ENCODE measurements at places on chromosomes 7 and 10.

- no peak for DNase-seq
These were observed 93.8 kb upstream of the FAM13C start for GRCh38 chr10:59456199-59456598.

DNA sequence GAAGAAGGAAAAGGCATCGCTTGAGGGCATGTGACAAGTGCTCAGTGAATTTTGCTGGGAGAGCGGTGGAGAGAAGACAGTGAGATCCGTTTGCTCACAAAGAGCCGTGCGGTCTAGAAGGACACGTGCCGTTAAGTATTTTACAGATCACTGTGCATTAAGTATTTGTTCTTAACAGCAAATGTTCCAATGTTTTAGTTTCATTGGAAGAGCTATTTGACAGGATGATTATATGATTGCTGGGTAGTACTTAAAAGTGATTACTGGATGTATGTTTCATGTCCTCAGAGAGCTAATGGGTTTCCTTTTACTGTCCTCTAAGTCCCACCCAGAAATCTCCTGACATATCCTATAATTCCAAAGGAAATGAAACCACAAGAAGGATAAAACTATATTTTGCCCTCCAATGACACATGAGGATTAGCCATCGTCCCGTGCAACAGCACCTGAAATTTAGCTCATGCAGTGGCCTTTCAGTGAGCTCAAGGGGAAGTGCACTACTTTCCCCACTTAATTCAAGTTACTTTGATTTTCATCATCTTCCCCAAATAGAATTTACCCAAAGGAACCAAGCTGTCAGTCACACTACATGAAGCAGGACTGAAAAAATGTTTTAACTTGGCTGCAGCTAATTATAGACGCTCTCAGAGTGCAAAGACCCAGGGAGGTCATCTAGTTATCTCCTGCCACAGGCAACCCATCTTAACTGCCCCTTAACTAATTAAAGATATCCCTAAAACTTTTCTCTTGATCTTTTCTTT lies 80.3 kb downstream of the KLF6 start:
- no peak for DNase-seq

- no peak for DNase-seq
These were observed 92.2 kb upstream of the RHEB start for GRCh38 chr7:151611878-151612277.

GRCh38 chr7:71630516-71630915 lies 498.6 kb downstream of the GALNT17 start:
- DNase-seq = no peak

- DNase-seq = no peak
These were observed 1652.7 kb upstream of the LRRTM3 start for GRCh38 chr10:65273115-65273514.

- DNase-seq = peak; percentile 100
These were observed 980 bp downstream of the ADAMTS14 start for GRCh38 chr10:70673043-70673928.

DNA sequence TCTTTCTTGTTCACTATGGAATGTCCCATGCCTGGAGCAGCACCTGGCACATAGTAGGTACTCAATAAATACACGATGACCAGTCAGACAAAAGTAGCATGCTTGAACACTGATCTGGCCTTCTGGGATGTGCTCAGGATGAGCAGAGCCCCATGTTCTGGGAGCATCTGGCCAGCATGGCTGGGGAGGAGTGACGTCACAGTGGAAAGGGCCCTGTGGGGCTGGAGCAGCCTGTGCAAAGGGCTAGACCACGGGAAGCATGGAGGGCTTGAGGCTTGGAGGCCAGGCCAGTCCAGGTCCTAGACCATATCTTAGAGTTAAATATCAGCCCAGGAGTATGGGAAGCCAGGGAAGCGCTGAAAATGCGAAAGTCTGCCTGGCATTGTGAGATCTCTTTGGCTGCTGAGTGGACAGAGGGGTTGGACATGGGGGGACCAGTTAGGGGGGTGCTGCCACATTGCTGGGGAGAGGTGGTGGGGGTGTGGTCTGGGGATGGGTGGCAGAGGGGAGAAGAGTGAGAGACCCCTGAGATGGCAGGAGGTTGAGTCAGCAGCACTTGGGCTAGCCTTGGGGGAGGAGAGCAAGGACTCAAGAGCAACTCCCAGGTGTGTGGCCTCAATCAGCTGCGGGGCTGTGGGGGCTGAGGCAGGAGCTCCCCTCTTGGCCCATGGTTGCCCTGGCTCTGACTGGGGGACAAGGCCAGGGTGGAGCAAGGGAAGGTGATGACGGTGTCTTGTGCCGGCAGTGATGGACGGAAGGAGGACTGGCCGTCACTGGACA lies 34.9 kb downstream of the ZCCHC24 start:
- DNase-seq = no peak

DNA sequence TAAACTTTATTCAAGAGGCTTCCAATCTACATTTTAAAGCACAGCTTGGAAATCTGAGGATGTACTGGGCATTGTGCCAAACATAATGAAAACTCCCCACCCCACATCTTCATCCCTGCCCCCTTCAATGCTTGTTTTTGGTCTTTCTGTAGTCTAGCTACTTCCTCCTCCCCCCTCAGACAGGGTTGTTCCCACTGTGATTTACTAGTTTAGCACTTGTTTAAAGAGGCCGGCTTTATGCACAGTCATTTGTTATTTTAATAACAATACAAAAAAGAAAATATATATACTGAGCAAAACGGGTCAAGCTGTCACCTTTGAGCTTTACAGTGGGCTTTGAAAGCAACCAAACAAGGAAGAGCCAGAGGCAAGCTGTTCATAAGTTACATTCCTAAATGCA lies 132.6 kb downstream of the CHRM2 start:
- no peak for DNase-seq

- no peak for DNase-seq
These were observed 82.9 kb downstream of the KLF6 start for GRCh38 chr10:3702056-3702546.

DNA sequence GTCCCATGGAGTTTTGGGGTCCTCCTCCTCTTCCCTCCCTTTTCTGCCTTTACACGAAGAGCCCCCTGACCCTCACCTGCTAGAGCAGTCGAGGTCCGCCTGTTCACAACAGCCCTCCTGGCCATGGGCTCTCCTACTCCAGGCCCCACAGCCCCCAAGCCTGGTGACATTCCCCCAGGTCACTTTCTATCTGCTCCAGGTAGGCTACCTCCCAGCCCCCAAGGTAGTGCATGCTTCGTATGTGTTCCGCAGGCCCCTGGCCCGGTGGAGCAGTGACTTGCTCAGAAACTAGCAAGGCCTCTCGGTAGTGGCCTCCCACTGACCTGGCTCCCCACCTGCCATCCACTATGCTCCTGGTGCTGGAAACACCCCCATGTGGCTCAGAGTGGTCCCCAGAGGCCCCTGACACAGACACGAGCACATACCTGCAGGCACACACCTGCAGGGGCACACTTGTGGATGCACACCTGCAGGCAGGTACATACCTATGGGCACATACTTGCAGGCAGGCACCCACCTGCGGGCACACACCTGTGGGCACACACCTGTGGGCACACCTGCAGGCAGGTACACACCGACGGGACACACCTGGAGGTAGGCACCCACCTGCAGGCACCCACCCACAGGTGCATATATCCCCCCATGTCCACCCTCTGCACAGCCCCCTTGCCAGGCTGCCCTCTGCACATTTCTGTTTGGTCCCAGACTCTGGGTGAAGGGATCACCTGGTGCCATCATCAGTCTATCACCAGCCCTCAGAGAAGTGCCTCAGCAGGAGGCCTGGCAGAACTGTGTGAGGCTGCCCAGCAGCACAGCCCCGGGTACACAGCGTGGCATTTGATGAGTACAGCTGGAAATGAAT lies 322.5 kb downstream of the PTPRN2 start:
- no peak for DNase-seq

GRCh38 chr7:42625421-42625820 lies 286.4 kb downstream of the C7orf25 start:
- DNase-seq = no peak

- no peak for DNase-seq
These were observed 6.2 kb downstream of the VWA2 start for GRCh38 chr10:114245121-114245791.

DNA sequence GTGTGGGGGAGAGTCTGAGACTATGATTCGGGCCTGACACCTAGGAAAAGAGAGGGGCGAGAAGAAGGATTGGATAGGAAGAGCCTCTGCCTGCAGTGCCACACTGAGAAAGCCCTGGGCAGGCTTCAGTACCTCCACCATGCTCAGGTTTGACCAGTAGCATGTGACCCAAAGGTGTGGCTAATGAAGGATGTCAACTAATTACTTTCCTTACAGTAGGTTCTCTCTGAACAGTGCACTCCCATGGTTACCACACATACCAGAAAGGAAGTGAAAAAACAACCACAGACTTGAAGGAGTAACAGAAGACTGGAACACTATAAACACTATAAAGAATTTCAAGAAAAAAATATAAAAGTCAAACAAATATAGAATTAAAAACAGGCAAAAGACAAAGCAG lies 46.2 kb downstream of the SEM1 start:
- no peak for DNase-seq

Data from H54 (cell line).